ENCODE measurements at places on chromosomes 2 and 18.

DNA sequence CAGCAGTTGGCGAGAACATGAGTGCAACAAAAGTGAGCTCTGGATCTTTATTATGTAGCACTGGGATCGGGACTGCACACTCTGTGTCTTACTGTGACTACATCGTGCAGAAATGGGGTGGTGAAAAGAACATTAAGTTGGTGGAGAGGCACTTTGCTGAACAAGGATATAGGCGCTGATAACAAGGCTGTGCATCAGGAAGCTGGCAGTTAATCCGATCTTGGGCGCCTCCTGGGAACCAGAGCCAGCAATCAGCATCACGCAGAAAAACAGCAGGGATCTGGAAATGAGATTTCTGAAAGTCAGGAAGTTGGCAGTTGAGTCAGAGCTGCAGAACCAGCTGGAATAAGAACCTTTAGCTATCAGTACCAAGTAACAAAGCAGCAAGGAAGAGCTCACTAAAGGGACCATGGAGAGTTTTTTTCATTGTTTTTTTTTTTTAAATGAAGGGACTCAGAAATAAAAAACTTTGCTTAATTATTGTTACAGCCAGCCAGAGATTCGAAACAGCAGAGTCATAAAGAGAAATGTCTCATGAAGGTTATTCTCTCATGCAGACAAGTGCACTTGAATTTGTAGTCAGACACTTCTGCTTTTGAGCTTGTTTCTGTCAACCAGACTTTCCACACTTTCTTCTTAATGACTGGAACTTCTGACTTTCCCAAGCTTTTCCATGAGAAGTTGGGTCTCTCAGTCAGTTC lies 22.8 kb upstream of the MYO3B start:
- no peak for DNase-seq

- no peak for DNase-seq
Measured at GRCh38 chr2:202592566-202592965, 42.2 kb upstream of the FAM117B start.

- DNase-seq: no peak
Measured at GRCh38 chr18:7234091-7234490, 3.2 kb downstream of the LRRC30 start.

DNA sequence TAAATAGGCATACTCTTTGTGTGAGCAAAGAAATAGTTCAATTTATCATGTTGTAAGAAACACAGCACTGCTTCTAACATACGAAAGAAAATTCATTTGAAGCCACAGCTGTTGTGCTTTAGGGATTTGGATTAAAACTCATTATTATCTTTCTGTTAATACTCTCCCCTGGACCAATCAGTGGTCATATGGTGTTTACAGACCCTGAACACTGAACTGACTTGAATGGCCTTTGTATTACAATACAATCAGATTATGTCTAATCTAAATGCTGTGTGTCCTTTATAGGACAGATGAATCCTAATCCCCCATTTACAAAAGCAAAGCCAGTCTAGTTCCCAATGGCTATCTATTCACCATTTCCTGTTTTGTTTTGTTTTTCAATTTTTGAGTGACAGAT lies 36.5 kb downstream of the ZNF385B start:
- no peak for DNase-seq

GRCh38 chr2:39682066-39682692 lies 16.5 kb downstream of the TMEM178A start:
- no peak for DNase-seq

GRCh38 chr2:18311420-18312195 lies 248.8 kb downstream of the RDH14 start:
- no peak for DNase-seq
